Transverse colon (tissue), 4 donors: ENCODE measurements at places on chromosomes 3 and 15. TPM values are rescaled to one million over a fixed set of nuclear protein-coding genes. Genes with fewer than 3 reads are reported as not detected.

AADAC gene
- total RNA-seq, result 0.95 TPM

HESX1 gene
- 0.82 TPM for total RNA-seq

SIN3A gene
- 39.3 TPM for total RNA-seq

LYSMD4 gene
- 15.7 TPM for total RNA-seq

CISH gene
- 15.9 TPM for total RNA-seq

LRRIQ4 gene
- total RNA-seq, result not detected

LRRC3B gene
- not detected for total RNA-seq

PAQR9 gene
- not detected for total RNA-seq
